Bone marrow (tissue), 2 donors: ENCODE measurements at places on chromosomes 13 and 19.

DNA sequence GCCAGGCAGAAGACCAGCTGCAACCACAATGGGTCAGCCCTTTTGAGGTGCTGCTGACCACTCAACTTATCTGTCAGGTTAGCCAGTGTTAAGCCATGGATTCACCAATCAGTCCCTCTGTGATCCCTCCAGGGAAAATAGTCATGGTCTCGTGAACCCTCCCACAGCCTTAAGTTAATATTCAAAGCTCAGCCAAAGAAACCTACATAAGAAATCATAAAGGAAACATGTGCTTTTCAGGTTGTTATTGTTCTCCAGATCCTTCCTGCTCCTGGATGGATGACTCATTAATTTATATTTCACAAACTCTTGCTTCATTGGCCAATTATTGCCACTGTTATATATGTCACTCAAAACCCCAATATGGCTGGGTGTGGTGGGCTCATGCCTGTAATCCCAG is 161.9 kb downstream of the B3GLCT start:
- no peak for DNase-seq

GRCh38 chr13:90321281-90321931 is 1026.1 kb upstream of the MIR17HG start:
- no peak for DNase-seq

DNA sequence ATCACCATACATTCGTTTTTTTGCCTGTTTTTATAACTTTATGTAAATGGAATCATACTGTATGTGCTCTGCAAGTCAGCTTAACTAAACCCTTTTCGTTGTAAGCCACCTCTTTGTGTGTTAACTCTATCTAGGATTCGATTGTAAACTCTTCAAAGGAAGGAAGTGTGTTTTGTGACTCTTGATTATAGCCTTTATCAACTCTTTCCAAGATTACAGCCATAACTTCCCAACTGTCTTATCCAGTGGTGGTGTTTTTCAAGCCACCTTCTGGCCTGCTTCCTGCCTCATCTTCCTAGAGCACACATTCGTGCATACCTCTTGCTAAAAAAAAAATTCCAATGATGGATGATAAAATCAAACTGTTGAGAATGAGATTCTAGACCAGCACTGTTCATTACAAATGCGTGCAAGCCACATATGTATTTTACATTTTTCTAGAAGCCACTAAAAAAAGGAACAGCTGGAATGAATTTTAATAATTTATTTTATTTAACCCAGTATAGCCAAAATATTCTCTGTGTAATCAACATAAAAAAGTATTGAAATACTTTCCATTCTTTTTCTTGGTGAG is 12.0 kb upstream of the FBXL3 start:
- DNase-seq = no peak

GRCh38 chr19:49534632-49535385 is 7.0 kb downstream of the RCN3 start:
- DNase-seq = no peak

- no peak for DNase-seq
Measured at GRCh38 chr13:74629985-74630384, 495.8 kb upstream of the KLF12 start.

DNA sequence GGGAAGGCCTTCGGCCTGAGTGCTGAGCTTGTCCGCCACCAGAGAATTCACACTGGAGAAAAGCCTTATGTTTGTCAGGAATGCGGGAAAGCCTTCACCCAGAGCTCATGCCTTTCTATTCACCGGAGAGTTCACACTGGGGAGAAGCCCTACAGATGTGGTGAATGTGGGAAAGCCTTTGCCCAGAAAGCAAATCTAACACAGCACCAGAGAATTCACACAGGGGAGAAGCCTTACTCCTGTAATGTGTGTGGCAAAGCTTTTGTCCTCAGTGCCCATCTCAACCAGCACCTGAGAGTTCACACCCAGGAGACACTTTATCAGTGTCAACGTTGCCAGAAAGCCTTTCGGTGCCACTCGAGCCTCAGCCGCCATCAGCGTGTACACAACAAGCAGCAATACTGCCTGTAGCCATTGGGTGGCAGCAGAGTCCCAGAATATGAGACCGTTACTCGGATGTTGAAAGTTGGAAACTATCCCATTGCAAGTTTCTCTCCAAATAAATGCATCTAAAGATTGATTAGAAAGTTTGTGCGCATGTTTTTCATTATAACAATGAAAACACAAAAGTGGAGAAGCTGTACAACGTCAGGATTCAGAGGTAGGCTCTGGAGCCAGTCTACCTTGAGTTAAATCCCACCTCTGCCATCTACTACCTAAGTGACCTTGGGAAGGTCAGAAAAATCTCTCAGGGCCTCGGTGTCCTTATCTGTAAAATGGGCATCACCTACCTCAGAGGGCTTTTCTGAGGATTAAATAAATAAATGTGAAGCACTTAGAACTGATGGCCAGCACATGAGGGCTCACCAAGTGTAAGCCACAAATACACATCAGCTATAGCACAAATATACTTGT is 21.1 kb downstream of the ZNF473 start:
- DNase-seq = no peak

DNA sequence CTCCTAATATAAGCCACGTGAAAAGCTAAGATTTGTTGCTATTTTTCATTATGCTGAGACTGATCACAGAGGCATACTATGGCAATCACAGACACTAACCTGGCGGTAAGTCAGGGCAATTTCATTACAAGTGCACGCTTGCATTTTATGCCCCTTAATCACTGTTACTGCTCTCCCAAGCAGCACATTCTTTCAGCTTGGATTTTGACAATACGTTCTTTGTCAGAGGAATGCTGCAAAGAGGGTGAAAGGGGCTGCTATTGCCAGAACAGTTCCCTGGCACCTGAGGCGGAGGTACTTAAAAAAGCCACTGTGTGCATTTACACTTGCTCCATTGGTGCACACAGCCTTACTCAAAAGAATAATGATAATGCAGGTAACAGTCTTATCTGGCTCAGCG is 346.6 kb downstream of the RFC3 start:
- no peak for DNase-seq

- no peak for DNase-seq
Measured at GRCh38 chr19:38892841-38893240, 6.6 kb downstream of the SIRT2 start.

DNA sequence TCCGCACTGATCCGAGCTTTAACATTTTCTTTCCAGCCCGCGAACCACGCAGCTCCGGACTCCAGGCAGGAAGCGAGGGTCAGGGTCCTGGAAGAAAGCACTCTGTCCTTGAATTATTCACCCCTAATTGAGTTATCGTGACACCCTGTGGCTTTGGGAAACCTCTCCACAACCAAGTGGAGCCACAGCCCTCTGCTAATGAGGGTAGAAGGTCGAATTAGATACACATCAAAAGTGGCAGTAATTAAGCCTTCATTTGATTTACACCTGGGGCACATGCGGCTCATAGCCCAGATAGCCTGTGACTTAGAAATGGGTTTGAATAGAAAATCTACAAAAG is 15.9 kb upstream of the RNF17 start:
- no peak for DNase-seq

DNA sequence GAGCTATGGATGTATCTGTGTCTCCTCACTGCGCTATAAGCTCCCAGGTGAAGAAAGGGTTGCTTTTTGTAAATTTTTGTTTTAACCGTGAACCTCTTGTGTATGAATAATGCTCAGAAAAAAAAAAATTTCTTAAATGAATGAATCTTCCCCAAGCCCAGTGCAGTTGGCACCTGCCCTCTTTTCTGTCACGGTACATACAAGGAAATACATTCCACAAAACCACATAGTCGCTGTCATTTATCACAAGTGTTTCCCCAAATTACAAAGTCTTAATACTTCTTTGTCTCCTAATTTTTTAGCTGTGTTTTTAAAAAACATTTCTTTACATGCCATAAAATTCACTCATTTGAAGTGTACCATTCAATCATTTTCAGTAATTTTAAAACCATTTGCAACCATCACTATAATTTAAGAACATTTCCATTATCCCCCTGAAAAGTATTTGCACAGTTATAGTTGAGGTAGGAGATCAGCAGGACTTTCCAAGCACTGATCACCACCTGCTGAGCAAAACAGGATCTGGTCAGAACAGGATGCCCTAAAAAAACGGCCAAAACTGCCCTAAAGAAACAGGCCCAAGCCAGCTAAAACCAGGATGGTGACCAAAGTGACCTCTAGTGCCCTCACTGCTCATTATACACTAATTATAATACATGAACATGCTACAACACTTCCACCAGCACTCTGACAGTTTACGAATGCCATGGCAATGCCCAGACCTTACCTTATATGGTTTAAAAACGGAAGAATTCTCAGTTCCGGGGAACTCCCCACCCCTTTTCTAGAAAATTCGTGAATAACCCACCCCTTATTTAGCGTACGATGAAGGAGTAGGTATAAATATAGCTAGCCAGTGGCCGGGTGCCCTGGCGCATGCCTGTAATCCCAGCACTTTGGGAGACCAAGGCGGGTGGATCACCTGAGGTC is 1.3 kb upstream of the TEX30 start:
- no peak for DNase-seq

DNA sequence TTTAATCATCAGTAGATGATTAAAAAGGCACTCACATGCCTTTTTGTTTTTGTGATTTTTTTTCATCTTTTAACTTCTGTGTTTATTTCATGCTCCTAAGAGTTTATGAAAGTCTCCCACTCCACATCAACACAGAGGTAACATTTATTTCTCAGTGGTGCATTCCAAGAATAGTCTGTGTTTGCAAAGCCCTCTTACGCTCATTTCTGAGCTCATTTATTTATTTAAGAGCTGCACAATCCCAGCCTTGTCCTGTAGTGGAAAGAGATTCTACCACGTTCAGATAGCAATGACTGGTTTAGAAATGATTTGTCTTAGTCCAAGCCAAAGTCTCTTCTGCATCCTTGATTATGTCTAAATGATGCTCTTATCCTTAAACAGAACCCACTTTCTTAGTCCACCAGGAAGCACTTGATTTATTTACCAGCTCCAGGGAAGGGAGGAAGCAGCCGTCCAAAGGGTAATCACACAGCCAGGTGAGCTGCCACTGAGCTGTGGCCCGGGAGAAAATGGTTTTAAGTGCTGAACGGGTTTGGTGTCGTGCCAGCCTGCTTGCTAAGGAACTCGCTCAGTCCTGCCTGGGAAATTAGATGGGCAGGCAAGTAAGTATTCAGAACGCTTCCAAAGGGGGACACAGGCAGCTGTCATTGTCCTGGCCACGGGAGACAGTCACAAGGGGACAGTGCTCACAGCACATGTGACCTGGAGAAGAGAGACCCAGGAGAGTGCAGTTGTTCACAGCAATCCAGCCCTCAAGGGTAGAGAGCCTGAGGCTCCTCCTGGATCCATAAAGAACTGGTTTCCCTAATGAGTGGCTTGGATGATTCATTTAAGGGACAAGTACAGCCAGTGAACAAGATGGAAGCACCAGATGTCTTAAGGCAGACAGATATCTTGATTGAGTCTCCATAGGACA is 131.8 kb upstream of the WASF3 start:
- no peak for DNase-seq

DNA sequence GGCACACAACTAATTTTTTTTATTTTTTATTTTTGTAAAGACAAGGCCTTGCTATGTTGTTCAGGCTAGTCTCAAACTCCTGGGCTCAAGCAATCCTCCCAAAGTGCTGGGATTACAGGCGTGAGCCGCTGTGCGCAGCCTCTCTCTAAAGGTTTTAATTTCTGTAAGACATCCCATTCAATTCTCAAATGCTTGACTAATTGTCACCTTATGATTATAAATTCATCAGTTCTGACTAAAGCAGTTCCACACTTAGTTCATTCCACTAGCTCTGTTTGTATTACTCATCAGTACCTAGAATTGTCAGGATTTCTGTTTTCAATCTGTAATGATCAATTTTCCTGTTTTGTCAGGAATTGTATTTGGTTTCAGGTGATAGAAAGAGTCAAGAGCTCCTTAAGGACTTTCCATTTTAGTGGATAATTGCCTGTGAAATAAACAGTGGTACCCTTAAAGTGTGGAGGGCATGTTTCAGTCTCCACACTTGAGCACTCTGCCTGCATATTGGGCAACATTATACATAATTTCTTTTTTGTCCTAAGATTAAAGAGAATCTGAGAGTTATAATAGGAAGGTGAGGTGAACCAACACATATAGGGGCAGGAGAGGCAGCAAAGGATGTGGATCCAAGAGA is 27.6 kb downstream of the GPALPP1 start:
- no peak for DNase-seq

- DNase-seq = no peak
Measured at GRCh38 chr13:112710855-112711527, 21.2 kb downstream of the ATP11A start.

GRCh38 chr19:56142087-56142787 is 1.1 kb downstream of the ZNF444 start:
- DNase-seq = no peak

- no peak for DNase-seq
Measured at GRCh38 chr13:35349673-35350278, 126.7 kb downstream of the MAB21L1 start.

DNA sequence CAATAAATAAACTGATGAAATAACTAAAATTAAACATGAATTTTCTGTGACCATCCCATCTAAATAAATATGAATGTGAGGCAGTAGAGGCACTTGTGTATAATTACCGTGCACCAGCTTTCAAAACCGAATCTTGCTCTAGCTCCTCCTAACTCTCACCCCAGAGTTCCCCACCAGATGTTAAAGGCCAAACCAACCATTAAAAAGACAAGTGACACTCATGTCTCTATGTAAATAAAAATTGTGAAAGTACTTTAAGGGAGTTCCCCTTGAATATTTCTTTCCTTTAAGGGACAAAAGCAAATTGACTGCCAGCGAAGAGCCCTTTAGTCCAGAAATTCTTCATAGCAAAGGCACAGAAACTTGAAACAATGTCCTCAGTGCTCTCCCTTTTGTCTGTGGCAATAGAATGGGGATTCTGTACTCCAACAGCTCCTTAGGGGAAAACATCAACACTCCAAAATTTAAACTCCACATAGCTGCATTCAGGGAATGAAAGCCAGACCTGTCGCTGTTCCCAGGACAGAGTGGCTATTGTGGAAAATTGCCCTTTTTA is 101.7 kb upstream of the SOX21 start:
- DNase-seq = no peak

DNA sequence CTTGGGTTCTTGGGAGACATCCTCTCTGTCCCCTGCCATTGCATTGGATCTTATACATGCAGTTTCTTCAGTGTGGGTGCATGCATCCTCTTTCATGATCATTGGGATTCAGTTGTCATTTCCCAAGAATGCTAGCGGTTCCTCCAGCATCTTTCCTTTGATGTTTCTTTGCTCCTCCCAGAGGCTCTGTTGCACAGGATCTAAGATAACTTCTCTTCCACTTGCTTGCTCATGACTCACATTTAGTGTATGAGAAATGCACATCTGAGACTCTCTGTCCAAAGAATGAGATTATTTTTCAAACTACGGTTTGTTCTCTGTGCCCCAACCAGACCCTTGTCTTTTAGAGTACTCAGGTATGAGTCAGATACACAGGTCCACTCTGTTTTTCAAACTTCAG is 197.1 kb downstream of the NDFIP2 start:
- no peak for DNase-seq

DNA sequence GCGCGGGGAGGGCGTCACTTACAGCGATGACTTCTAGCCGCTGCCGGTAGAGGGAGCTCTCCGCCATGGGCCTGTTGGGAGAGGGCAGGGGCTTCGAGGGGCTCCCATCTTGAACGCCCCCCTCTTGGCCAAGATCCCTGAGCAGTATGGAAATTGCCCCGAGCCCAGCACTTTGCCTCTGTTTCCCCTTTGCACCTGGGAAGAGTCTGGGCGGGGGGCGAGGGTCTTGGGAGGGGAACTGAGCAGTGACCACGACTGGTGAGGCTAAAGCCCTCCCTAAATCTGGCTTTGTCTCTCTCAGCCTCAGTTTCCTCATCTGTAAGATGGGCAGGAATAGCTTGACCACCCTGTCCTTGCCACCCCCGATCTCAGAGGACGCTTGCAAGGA is 2.8 kb downstream of the PALM3 start:
- DNase-seq = no peak
